Naive thymus-derived CD4-positive, alpha-beta T cell (primary cell): ENCODE measurements at places on chromosomes 6 and 20. TPM values are rescaled to one million over a fixed set of nuclear protein-coding genes. Genes with fewer than 3 reads are reported as not detected.

Gene SUMO4
- total RNA-seq, result 5.0 TPM

Gene TP53RK
- 16.0 and 17.7 TPM in 2 replicates for total RNA-seq

Gene PHACTR3
- not detected for total RNA-seq

Gene HSPA12B
- not detected for total RNA-seq

Gene FHL5
- not detected for total RNA-seq

Gene BMP7
- total RNA-seq, result not detected

Gene CYP24A1
- not detected for total RNA-seq

Gene BTN1A1
- not detected for total RNA-seq

Gene PANK2
- 69.7 TPM for total RNA-seq

Gene TSPO2
- total RNA-seq, result not detected

Gene DSP
- 0.02 TPM in 1 of 2 replicates, not detected in the other for total RNA-seq

Gene PBOV1
- not detected for total RNA-seq

Gene PNPLA1
- not detected in 2 replicates for total RNA-seq

Gene LAMA2
- total RNA-seq, result 0.02 TPM in 1 of 2 replicates, not detected in the other

Gene ESF1
- 10.7 TPM for total RNA-seq

Gene SLC17A1
- not detected in 2 replicates for total RNA-seq

Gene GPR6
- not detected for total RNA-seq

Gene MATN4
- total RNA-seq, result not detected

Gene LIN28B
- total RNA-seq, result not detected

Gene RHAG
- total RNA-seq, result not detected

Gene UBR2
- total RNA-seq, result 38.9 TPM

Gene RCAN2
- total RNA-seq, result not detected

Gene SCP2D1
- total RNA-seq, result not detected

Gene UNC93A
- total RNA-seq, result not detected

Gene CDH26
- total RNA-seq, result 6.6 TPM

Gene MEP1A
- total RNA-seq, result not detected

Gene PRR18
- total RNA-seq, result not detected

Gene GLP1R
- not detected for total RNA-seq

Gene OPN5
- total RNA-seq, result not detected

Gene GNL1
- total RNA-seq, result 65.1 TPM

Gene ASIP
- not detected for total RNA-seq

Gene PTCHD4
- not detected for total RNA-seq

Gene KCNK15
- not detected for total RNA-seq

Gene SMOC2
- not detected for total RNA-seq

Gene CEP162
- 9.2 TPM for total RNA-seq

Gene HDGFL1
- not detected for total RNA-seq

Gene HRH3
- not detected for total RNA-seq

Gene PRDM13
- total RNA-seq, result not detected
